ENCODE measurements at places on chromosomes 1 and 21.

DNA sequence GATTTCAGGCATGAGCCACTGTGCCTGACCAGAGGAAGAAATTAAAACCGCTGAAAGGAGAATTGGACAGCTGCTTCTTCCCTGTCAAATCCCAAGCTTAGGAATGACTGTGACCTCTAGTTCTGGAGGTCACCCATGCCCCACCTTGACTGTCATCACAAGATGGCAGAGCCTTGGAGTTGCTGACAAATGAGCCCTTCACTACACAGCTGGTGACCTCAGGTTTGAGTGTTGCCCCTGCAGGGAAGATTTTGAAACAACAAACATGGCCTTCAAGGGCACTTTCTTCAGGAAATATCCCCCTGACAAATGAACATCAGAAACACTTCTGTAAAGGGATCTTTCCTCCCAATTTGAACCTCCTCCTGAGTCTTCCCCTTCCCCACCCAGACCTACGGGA, 6.9 kb upstream of the SLC45A3 start:
- DNase-seq, result no peak

GRCh38 chr1:71047635-71048607, at the start of gene PTGER3:
PTGER3 (minus strand) TSS chr1:71047816; CDS start chr1:71047577, 239 bp downstream.
- DNase-seq, result no peak

- no peak for DNase-seq
Observed at GRCh38 chr1:162497104-162497722, 405 bp upstream of the UHMK1 start.

GRCh38 chr21:44878053-44878982, 4.8 kb upstream of the PTTG1IP start:
- no peak for DNase-seq

DNA sequence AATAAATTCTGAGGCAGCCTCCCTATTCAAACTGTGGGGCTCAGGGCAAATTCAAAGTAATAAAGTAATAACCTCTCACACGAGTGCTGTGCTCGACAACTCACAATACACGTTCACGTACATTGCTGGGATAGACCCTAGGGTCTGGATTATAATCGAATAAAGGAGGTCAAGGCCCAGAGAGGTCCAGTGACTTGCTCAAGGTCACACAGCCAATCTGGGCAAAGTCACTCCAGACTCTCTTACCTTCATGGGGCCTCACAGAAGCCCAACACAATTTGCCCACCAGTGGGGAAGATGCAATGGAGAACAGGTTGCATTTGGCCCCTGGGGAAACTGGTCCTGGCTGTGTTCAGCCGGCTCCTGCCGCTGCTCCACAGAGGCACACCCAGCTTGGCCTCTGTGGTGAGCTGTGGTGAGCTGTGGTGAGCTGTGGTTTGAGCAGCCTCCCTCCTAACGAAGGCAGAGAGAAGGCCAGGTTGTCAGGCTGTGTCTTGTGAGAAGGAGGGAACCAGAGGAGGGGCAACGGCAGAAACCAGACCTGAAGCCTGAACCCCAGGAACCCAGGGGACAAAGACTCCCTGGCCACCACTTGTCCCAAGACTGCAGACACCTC, 35.1 kb downstream of the NUAK2 start:
- no peak for DNase-seq

DNA sequence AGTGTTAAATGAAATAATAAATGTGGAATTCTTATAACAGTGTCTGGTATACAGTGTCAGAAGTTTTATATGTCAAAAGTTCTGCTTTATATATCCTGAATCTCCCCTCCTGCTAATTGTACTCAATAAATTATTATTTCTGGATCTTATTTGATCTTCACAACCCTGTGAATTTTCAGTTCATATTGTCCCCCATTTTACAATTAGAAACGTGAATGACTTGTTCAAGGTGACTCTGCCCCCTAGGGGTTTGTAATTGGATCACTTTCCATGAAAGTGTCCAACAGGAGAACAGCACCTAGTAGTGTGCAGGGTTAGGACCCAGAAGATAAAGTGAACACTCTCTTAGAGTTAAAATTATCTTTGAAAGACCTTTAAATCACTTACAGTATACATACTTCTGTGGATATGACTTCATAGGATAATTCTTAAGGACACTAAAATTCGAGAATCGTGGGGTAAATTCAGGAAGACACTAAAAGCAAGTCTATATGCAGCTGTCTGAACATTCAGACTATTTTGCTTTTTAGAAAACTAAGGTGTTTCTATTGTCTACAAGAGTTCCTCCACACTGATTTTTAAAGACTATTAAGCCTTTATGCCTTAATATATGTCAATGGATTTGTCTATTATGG, 4.5 kb upstream of the DDR2 start:
- no peak for DNase-seq

DNA sequence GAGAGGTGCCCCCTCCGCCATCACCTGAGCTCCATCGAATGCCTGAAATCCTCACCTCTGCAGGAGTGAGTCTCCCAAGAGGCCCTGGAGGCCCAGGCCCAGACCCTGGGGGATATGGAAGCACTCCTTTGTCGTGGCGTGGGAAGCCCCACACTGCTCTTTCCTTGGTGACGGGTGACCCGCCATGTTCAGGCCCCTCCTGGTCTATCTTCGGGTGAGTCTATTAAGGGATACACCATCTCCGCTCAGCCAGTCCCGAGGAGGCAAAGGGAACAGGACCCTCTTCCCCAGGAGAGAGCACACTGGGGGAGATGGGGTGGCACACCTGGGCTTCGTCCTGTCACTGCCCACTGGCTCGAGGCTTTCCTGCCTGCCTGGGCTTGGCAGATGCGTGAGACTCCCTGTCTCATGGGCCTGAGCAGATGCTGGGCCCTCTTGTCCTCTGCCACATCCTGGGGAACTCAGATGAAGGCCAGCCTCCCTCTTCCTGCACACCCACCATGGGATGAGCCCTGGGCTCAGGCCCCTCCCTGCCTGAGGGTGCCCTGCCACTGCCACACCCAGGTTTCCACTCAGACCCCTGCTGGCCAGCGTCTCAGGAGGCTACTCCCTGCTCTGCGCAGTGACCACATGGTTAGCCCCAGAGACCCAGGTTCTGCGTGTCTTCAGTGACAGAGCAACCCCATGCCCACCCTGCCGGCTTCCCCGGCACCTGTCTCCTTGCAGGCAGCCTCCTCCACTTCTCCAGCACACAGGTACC, 3.8 kb upstream of the NPHP4 start:
- no peak for DNase-seq

DNA sequence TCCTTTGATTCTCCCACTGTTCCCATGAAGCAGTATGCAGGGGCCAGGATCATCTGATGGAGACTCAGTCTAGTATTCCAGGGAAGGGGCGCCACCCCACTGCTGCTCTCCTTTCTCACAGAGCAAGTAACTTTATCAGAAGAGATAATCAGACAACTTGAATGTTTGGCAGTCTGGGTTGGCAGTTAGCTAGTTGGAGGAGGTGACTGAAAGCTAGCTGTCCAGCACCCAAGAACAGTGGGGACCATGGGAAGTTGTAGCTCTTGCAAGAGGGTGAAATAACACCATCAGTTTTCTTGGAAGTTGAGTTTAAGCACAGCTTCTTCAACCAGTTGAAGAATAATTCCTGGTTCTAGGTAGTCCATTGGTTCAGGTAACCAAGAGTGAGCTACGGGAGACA, 22.2 kb upstream of the AGL start:
- no peak for DNase-seq

DNA sequence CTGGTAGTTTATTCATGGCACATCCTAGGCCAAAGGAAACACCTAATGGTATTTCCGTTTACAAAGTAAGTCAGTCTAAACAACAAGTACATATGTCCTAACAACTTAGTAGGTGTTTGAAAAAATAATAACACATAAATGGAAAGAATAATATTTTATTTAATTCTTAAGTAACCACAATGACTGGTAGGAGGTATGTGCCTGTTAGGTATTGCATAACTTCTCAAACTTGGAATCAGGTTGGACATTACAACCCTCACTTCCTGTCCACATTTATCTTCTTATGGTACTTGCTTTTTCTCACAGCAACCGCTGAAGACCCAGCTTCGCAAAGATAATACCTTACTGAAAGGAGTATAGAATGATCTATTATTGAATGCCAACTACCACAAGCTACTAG, 64.2 kb downstream of the VPS13D start:
- DNase-seq, result no peak

DNA sequence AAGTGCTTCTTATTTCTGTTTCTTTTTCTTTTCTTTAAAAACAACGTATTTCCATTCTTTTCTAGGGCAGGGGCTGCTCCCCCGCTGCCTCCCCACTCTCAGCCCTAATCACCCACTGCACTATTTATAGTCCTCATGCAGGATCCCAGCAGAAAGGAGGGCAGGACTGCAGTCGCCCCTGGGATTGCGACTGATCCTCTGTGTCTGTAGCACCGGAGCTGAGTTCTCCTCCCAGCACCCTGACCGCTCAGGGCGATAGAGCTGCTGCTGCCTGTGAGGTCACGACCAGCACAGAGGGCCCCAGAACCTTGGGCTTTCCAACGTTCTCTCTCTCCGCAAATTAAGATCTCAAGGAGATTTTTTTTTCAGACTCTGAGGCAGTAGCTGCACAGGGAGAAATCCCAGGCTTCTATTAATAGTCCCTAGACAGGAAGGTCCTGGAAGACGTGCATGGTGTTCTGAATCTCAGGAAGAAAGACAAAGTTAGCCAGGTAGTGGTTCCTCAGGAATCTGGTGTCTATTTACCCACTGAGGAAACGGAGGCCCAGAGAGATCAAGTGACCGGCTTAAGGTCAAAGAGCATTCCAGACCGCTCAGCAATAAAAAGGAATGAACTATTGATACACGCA, 46.8 kb downstream of the PRAMEF20 start:
- no peak for DNase-seq

GRCh38 chr1:8463144-8463927, 145.4 kb downstream of the SLC45A1 start:
- no peak for DNase-seq

- no peak for DNase-seq
Observed at GRCh38 chr1:160646180-160646579, 664 bp downstream of the SLAMF1 start.

DNA sequence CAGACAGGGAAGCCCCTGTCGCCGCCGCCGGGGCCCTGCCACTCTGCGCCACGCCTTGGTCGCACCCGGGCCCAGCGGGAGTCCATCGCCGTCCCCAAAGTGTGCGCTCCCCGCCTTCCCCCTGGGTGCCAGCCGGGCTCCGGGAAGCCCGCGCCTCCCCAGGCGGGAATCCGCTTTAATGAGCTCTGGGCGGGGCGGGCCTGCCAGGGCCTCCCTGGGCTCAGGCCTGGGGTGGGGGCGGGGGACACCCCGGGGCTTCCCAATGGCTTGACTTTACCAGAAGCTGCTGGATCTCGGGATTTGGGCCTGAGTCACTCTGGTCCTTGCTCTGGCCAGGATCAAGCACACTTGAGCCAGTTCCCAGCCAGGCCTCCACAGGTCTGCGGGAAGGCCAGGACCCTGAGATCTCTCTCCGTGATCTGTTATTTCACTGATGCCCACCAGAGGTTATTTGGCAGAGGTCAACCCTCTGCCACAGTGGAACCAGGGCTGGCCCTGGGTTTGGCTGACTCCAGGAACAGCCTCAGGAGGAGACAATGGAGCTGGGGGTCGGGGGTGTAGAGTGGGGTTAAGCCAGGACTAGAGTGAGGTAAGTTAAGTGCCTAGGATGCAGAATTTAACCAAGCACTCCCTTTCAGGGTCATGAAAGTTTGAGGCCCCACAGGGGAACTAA, 178.4 kb upstream of the EDN2 start:
- DNase-seq, result no peak

- DNase-seq, result no peak
Observed at GRCh38 chr21:16891821-16892220, 621.0 kb upstream of the CXADR start.

GRCh38 chr1:62314454-62315350, 4.5 kb downstream of the KANK4 start:
- DNase-seq, result no peak

Measured in cerebellar nuclear complex (tissue), 1 donor.